Fibroblast of lung (primary cell): ENCODE measurements at places on chromosomes 3 and 15. TPM values are rescaled to one million over a fixed set of nuclear protein-coding genes. Genes with fewer than 3 reads are reported as not detected.

The ADAMTS17 gene
- total RNA-seq, result under 0.01 and 0.17 TPM in 2 replicates

The LMOD3 gene
- 0.51 and 4.0 TPM in 2 replicates for total RNA-seq

The SEMA5B gene
- total RNA-seq, result not detected in 2 replicates

The SUCNR1 gene
- under 0.01 TPM in 2 replicates for total RNA-seq

The ARPIN gene
- total RNA-seq, result 13.2 and 13.9 TPM in 2 replicates

The PLSCR2 gene
- total RNA-seq, result 0.17 TPM in 1 of 2 replicates, not detected in the other

The ZDHHC19 gene
- not detected in 2 replicates for total RNA-seq

The ZNF501 gene
- 11.3 and 16.0 TPM in 2 replicates for total RNA-seq

The LTK gene
- under 0.01 and 0.99 TPM in 2 replicates for total RNA-seq

The NR2E3 gene
- 0.77 and 1.3 TPM in 2 replicates for total RNA-seq

The IGSF10 gene
- 45.9 and 55.0 TPM in 2 replicates for total RNA-seq

The TM6SF1 gene
- total RNA-seq, result 2.3 and 3.6 TPM in 2 replicates

The CPB1 gene
- total RNA-seq, result under 0.01 TPM in 1 of 2 replicates, not detected in the other

The GPR87 gene
- 0.17 and 0.26 TPM in 2 replicates for total RNA-seq

The SH3GL3 gene
- under 0.01 and 0.26 TPM in 2 replicates for total RNA-seq

The ADCY5 gene
- 0.50 and 0.51 TPM in 2 replicates for total RNA-seq

The NRG4 gene
- not detected in 2 replicates for total RNA-seq

The GHRL gene
- not detected in 2 replicates for total RNA-seq

The PXK gene
- total RNA-seq, result 56.8 and 65.2 TPM in 2 replicates

The DZIP1L gene
- total RNA-seq, result 16.9 and 22.6 TPM in 2 replicates

The OSBPL10 gene
- 3.6 and 7.1 TPM in 2 replicates for total RNA-seq

The CYP1A1 gene
- under 0.01 TPM in 1 of 2 replicates, not detected in the other for total RNA-seq

The ABI3BP gene
- 4.8 and 6.2 TPM in 2 replicates for total RNA-seq

The SCAANT1 gene
- total RNA-seq, result 1.7 TPM in 1 of 2 replicates, not detected in the other

The ZWILCH gene
- total RNA-seq, result 11.6 and 14.5 TPM in 2 replicates

The HYAL1 gene
- total RNA-seq, result 1.3 and 1.8 TPM in 2 replicates

The SAXO2 gene
- total RNA-seq, result 0.66 and 1.8 TPM in 2 replicates

The ATP13A5 gene
- total RNA-seq, result not detected in 2 replicates

The LRRC15 gene
- 1.3 and 2.3 TPM in 2 replicates for total RNA-seq

The LRTM1 gene
- not detected in 2 replicates for total RNA-seq

The UBP1 gene
- total RNA-seq, result 42.6 and 48.1 TPM in 2 replicates

The ASB14 gene
- total RNA-seq, result not detected in 2 replicates

The ZKSCAN7 gene
- 8.5 and 13.2 TPM in 2 replicates for total RNA-seq

The CPN2 gene
- not detected in 2 replicates for total RNA-seq

The PFKFB4 gene
- total RNA-seq, result 6.7 and 12.2 TPM in 2 replicates

The ACSBG1 gene
- total RNA-seq, result not detected in 2 replicates

The TMEM207 gene
- not detected in 2 replicates for total RNA-seq

The POLQ gene
- total RNA-seq, result 3.3 and 4.1 TPM in 2 replicates

The FHIT gene
- 2.1 and 2.3 TPM in 2 replicates for total RNA-seq

The GDPGP1 gene
- 6.2 and 9.7 TPM in 2 replicates for total RNA-seq

The SLC30A4 gene
- 9.8 and 12.2 TPM in 2 replicates for total RNA-seq

The GPR176 gene
- total RNA-seq, result 79.6 and 179 TPM in 2 replicates

The GOLGA6D gene
- total RNA-seq, result under 0.01 TPM in 1 of 2 replicates, not detected in the other

The OIP5 gene
- 0.26 and 2.0 TPM in 2 replicates for total RNA-seq

The DPH6 gene
- 12.8 and 13.5 TPM in 2 replicates for total RNA-seq

The ANKUB1 gene
- total RNA-seq, result not detected in 2 replicates

The PTPN23 gene
- total RNA-seq, result 11.6 and 19.7 TPM in 2 replicates

The RHCG gene
- under 0.01 TPM in 1 of 2 replicates, not detected in the other for total RNA-seq

The PPP2R3A gene
- total RNA-seq, result 10.5 and 17.5 TPM in 2 replicates

The BMF gene
- 8.6 and 9.5 TPM in 2 replicates for total RNA-seq
